Mesothelial cell of epicardium (in vitro differentiated cells): ENCODE measurements at places on chromosomes 2 and 18.

DNA sequence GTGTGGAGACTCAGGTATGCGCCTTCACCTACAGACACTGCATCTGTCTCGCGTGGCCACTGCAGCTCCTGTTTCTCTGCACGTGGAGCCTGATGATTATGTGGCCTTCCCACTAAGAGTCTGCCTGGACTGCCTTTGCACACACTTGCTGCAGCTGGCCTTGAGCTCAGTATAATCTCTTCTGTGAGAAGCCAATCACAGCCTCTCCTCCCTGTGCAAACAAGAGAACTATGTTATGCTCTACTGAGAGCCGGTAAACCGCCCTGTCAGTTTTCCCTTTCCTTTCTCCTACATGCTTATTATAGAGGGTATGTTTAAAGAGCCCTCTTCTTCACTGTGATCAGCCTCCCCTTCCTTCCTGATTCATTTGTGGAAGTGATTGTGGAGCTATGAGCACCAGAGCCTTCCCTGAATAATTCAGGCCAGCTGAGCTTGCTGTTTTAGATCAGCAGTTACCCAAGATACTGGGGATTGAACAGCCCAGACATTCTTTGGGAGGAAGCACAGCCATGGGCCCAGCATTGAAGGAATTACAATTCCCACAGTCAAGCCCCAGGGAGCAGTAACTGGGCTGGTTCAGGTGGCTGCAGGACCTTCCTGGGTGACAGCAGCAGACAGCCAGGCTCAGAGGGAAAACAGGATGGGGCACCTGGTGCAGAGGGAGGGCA lies 3.7 kb upstream of the TGFA start:
- DNase-seq: no peak

DNA sequence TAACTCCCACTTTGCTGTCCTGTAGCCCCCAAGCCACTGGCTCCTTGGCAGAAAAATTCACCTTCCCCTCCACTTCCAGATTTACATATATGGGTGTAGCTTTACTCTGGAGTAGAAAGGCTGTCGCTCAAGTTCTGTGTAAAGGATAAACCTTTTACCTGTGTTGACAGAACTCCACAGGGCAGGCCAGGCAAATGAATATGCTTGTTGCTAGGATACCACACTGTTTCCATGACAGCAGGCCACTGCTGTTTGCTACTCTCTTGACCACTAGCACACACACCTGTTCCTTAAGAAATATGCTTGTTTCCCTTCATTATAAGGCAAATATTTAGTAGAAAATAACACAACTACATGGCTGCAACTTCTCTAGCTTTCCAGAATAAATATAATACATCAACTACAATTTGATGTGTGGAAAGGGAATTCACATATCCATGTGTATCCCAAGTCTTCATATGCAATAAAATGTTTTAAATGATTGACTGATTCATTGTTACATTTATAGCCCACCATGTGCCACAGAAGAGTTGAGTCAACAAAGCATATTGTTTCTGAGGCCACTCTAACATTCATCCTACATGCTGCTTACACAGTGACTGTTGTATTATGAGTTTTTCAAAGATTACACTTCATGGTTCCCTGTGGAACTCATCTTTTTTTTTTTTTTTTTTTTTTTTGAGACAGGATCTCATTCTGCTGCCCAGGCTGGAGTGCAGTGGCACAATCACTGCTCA lies 56.2 kb upstream of the ROCK1 start:
- DNase-seq: no peak

- no peak for DNase-seq
Measured at GRCh38 chr2:66696374-66696773, 261.4 kb downstream of the MEIS1 start.

DNA sequence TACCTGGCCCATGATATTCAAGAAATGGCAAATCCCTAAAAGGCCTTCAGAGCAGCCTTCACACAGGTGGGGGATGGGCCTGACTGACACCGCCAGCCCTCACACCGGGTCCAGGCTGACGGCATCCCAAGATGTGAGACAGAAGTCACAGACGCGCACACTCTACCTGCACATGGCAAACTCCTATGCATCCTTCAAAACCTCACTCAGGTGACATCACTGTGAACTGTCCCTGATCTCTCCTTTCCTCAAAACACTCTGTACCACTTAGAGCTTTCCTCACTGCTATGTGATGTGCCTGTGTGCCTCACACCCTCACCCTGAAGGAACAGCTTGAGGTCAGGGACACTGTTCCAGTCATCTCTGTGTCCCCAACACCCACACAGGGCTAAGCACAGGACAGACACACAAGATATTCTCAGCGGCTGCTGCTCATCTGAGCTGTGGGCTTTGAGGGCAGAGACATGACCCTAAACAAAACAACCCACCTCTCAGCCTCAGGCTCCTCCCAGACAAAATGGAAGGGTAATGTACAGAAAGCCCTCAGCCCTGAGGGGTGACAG lies 27.5 kb downstream of the BIN1 start:
- DNase-seq: no peak

DNA sequence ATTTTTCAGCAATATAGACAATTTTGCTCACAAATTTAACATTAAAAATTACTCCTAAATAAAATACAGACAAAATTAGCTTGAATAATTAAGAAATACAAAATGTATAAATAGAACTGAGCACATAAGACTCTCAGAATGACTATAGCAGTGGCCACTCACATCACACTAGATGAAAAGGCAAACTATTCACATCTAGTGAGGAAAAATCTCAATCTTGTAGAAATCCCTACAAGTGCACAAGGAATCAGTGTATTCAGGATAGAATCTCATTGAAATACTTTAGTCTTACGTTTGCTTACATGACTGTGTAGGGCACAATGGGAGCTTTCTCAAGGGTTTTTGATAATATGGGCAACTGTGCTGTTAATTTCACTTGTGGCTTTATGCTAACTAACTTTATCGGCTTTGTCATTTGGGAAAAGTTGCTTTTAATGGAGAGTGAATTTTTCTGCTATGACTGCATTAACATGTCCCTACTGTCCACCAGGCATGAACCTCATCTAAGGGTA lies 678.9 kb upstream of the LRRTM4 start:
- DNase-seq: no peak

DNA sequence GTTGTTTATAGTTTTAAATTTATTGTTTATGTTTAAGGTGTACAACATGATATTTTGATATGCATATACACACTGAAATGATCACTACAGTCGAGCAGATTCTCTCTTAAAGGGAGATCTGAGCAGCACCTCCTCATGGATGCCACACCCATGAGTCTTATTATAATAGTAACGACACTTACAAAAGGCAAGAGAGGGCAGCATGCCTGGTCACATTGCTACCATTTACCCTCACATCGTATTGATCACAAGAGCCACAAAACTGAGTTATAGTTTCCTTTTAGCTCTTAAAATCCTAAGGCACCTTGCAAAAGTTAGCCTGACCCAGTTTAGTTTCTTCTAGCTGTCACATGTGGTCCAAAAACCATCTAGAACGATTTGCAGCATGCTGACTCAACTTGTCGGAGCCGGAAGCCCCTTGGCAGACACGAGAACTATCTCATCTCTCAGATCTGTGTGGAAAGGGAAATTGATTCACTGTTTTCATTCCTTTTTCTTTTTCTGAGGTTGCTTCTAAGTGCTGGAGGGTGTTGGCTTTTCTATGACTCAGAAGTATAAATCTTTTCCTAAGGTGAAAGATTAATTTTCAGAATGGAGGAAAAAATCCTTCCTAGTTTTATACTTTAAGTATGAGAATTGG lies 85.3 kb downstream of the CDC42EP3 start:
- no peak for DNase-seq

GRCh38 chr2:42128721-42129486 lies 40.2 kb upstream of the EML4 start:
- DNase-seq: no peak
